Activated CD4-positive, alpha-beta T cell treated with anti-CD3 and anti-CD28 coated beads, Interleukin-10, Interleukin-2, amounts not matched to agents 100 ng/mL and 50 ng/mL, durations not matched to agents 16 hours and 8 hours (primary cell): ENCODE measurements at places on chromosomes 7 and 10.

- DNase-seq, result no peak
Measured at GRCh38 chr7:15439853-15440252, 122.0 kb downstream of the AGMO start.

- peak; percentile 33 for DNase-seq
Measured at GRCh38 chr7:1531263-1531978, 919 bp downstream of the MAFK start.

GRCh38 chr7:99312316-99313203, 13.1 kb upstream of the ARPC1A start:
- DNase-seq, result peak; percentile 78

DNA sequence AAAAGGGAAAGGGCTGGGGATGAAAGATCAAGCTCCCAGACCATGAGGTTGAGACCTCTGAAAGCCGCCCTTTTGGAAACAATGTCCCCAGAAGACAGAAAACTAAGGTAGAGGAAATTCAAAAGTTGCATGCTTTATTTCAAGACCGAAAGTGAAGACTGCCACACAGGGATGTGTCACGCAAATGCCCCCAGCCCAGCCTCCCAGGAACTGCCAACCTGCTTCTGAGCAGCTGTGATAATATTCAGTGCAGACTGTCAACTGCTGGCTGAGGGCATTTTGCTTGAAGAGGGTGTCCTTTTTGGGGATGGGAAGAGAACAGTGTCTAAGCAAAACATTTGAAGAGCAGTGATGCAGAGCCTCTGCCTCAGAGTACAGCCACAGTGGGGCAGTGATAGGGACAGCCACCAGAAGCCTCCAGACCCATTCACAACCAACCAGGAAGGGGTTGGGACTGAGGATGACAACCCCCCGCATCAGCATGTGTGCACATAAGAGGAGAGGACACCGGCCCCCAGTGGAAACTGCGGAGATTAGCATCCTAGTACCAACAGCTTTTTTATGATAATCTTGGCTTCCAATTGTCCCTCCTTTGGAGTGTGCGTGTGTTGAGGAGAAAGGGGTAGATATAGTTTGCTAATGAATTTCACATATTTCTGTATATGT, 34.7 kb upstream of the NFE2L3 start:
- peak; percentile 13 for DNase-seq

- DNase-seq, result no peak
Measured at GRCh38 chr10:47314416-47314970, 7.8 kb upstream of the GDF2 start.

GRCh38 chr7:82109288-82109687, 334.3 kb downstream of the CACNA2D1 start:
- DNase-seq, result no peak

DNA sequence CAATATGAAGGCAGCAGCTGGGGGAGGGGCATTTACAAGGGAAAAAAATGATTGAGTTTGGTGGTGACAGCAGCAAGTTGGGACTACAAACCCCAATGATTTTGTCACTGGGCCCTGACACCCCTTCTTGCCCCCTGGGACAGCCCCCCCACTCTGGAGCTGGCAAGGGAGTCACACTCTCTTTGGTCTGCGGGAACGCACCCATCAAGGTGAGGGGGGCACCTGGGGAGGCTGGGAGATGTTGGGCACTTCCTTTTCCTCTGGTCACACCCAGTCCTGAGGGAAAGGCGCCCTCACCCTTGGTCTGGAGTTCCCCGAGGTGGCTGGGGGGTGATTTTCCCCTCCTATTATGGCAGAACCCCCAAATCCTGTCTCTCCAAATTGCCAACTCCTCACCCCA, 24.4 kb downstream of the EPHB4 start:
- no peak for DNase-seq
